ENCODE measurements at places on chromosomes 6 and 20. TPM values are rescaled to one million over a fixed set of nuclear protein-coding genes. Genes with fewer than 3 reads are reported as not detected.

GRCh38 chr20:58778760-58779159 lies 71.9 kb downstream of the GNAS-AS1 start:
- no peak for DNase-seq

- no peak for DNase-seq
These were observed 117.5 kb upstream of the SIRPG start for GRCh38 chr20:1775117-1775516.

DNA sequence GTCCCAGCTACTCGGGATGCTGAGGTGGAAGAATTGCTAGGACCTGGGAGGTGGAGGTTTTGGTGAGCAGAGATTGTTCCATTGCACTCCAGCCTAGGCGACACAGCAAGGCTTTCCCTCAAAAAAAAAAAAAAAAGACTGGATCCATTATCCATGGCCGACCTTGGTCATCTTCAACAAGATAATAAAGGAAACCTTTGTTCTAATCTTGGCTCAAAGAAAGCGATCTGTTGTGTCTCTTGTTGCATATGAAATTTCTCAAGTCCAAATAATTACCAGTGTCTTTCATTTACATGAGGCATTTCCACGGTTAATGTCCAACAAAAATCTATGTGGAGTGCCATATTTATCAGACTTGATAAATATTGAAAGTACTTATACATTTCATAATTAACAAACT lies 23.7 kb upstream of the KIF16B start:
- DNase-seq = no peak

SNAI1 gene
- 3.2 TPM for total RNA-seq
